ENCODE measurements at places on chromosomes 2 and 18.

DNA sequence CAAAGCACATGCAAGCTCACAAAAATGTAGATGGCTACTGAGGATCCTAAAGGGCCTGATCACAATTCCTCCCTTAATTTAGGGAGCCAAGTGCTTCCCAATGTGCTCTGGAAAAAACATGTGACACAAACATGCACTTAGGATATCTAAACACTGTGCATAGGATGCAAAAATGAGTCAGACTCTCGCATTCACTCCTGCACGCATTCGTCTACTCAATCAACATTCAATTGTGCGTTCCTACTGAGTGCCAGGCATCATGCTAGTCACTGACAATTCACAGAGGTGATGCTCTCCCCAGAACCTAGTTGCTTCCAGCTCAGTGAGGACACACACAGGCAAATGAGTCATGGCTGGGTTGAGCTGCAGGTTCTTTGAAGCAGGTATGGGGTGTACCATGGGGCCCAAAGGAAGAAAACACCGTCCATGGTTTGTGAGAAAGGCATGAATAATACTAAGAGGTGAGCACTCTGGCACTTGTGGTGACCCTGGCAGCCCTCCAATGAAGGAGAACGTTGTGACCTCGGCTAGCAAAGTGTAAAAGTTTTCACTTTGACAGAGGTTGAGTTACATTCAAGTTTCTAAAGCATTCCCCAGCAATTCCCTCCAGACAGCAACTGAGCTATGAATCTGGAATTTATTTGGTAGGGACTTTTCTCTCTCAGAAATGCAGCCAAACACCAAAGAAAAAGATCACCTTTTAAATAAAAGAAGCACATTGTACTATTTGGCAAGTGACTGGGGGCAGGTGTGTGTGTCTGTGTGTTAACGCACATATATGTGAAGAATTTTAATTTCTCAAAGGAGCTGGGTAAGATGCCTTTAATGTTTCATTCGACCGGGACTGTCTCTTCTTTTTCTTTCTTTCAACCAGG lies 173.3 kb downstream of the ALPK2 start:
- no peak for DNase-seq

DNA sequence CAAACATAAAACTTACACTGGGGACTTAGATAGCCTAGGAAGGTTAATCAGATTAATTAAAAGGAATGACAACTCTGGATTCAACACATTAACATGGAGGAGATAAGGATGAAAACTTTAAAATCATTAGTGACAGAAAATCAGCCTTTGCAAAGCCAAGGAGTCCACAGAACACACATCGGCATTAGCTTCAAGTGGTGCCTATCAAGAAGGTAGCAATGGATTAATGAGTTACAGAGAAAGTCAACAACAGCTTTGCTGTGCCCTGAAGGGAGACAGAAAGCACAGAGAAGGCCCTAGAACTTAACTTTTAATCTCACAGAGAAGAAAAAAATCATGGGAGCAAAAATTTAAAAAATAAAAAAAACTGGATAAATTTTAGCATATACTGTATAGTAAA lies 88.6 kb downstream of the KCNH7 start:
- DNase-seq, result no peak

- DNase-seq, result no peak
Observed at GRCh38 chr2:11100976-11101375, 54.3 kb upstream of the SLC66A3 start.

GRCh38 chr2:43538034-43538670 lies 57.7 kb downstream of the THADA start:
- no peak for DNase-seq

GRCh38 chr18:1778496-1779178 lies 792.7 kb downstream of the METTL4 start:
- DNase-seq, result no peak

GRCh38 chr2:19736191-19736831 lies 165.5 kb downstream of the TTC32 start:
- DNase-seq, result no peak

DNA sequence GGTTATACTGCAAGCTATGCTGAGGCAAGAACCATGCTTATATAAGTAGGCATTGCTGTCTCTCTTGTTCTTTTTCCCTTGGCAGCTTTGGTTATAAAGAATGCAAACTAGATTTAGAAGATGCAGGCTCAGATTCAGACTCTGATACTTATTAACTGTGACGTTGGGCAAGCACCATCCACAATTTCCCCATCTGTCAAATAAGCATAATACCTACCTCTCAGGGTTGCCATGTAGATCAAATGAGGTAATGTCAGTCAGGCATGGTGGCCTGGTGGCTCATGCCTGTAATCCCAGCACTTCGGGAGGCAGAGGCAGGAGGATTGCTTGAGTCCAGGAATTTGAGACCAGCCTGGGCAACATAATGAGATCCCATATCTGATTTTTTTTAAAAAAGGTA lies 21.7 kb downstream of the ITGAV start:
- DNase-seq, result no peak

DNA sequence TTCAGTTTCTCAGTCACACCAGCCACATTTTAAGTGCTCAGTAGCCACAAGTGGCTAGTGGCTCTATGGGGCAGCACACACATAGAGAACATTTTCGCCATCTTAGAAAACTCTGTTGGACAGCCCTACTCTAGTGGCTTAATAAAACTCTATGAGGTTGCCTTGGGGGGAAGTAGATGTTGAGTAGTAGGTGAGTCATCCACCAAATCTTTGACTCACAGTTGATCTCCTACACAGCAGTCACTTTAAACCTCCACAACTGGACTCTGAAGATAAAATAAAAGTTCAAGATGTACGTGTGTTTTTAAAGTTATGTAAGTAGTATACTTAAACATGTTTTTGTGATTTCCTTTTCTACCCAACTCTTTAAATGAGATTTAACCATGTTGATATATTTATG lies 379.0 kb downstream of the SETBP1 start:
- DNase-seq, result no peak

DNA sequence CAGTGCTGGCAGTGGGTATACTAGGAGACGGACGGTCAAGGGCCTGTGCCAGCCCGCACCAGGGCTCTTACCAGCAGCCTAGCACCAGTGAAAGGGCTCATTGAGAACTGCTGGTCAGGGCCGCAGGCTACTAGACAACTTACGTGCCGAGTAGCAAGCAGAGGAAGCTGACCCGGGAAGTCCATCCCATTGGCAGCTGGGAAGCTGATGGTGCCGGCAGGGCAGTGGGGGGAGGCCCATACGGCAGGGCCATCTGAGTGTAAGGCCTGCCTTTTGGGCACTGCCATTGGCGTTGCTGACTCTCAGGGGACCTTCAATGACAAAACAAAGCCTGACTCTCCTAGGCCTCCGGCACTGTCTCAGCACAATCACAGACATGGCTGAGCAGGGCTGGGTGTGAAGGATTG lies 20.6 kb downstream of the EFR3B start:
- DNase-seq, result no peak

- no peak for DNase-seq
Observed at GRCh38 chr2:121664713-121665112, 15.5 kb upstream of the CLASP1 start.

GRCh38 chr2:148501545-148501944 lies 143.0 kb upstream of the EPC2 start:
- no peak for DNase-seq

DNA sequence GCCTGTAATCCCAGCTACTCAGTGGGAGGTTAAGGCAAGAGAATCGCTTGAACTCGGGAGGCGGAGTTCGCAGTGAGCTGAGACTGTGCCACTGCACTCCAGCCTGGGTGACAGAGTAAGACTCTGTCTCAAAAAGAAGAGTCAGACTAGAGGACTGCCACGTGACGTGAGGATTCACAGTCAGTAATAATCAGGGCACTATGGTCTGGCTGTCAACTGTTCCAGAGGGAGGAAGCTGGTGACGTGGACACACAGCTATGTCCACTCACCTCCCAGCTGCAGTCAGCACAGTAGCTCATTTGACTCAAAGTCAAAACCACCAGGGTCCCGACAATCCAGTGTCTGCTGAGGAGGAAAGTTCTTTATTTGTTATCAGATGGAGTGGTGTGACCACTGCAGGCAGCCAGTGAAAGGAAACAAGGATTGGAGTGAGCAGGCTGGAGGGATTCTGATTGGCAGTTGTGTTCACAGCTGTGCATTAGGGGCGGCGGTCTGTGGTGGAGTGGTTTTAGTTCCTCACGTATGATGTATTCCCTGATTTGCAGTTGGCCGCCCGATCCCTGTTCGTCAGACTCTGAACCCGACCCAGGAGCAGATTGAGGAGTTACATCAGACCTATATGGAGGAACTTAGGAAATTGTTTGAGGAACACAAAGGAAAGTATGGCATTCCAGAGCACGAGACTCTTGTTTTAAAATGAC lies 37.9 kb downstream of the MOGAT1 start:
- DNase-seq, result no peak

- DNase-seq, result no peak
Observed at GRCh38 chr2:144914622-144915318, 394.9 kb upstream of the ZEB2 start.

DNA sequence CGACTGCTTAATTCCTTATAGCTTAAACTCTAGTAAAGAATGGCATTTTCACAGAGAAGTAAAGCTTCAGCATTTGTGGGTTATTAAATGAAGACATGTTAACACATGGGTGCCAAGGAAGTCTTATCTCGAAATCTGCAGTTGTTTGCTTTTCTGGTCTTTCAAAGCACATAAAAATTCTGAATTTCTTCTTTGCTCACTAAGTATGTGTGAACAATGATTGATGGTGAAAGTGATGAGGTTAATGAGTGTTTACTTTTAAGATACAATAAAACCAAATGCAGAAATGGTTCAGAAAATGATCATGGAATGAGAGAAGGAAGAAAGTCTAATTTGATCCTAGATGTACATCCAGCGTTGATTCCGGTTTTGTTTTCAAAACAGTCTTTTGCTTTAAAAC lies 234.6 kb upstream of the RAB12 start:
- no peak for DNase-seq

DNA sequence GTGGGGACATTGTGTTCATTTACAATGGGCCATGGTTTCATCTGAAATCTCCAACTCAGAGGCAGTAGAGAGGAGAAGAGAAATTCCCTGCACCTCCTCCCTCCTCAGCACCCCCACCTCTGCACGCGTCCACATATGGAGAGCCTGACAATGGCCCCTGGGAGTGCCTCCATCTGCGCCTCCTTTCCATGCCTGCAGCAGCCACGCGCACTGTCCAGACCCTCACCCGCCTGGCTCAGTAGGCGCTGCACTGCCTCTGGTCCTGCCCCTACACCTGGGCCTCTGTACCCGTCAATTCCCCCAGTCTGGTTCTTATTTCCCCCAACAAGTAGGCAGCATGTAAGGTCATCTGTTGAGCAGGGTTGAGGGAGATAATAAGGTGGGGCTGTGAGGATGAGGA lies 23.8 kb downstream of the MPHOSPH10 start:
- DNase-seq, result no peak

DNA sequence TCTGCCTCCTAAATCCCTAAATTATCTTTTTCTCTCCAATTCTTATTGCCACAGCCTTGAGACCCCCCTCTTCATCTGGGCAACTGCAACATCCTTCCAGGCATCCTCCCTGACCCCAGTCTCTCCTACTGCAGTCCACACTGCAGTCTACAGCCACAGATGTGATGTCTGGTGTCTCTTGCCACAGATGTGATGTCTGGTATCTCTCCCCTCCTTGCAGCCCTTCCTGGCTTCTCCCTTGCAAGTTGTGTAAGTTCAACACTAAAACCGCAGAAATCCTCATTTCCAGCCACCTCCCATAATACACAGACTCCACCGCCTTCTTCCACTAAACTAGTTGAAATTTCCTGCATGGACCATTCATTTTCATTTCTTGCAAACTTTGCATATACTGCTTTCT lies 113.1 kb upstream of the DDX18 start:
- DNase-seq, result no peak

DNA sequence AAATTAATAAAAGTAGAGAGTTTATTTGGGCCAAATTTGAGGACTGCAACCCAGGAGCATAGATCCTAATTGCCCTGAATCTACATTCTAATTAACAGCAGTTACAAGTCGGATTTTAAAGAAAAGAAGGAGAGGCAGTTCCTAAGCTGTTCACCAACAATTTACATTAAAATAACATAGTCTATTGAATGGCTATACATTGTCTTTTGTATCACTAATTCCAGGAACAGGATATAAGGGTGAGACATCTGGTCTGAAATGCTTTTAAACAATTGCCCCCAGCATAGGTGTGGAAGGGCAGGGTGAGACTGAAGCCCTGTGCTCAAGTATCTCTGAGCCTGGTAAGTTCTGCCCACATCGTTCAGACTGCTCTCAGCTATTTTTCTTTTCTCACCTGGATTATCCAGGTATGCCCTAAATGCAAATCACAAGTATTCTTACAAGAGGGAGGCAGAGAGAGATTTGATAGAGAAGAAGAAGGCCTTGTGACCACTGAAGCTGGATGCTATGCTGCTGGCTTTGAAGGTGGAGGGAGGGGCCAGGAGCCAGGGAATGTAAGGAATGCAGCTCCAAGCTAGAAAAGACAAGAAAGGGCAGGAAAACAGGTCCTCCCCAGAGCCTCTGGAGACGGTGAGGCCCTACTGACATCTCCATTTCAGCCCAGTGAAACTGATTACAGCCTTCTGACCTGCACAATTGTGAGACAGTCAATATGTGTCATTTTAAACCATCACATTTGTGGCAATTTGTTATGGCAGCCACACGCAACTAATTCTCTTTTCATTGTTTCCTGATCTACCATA lies 189.4 kb upstream of the ARL4C start:
- no peak for DNase-seq

DNA sequence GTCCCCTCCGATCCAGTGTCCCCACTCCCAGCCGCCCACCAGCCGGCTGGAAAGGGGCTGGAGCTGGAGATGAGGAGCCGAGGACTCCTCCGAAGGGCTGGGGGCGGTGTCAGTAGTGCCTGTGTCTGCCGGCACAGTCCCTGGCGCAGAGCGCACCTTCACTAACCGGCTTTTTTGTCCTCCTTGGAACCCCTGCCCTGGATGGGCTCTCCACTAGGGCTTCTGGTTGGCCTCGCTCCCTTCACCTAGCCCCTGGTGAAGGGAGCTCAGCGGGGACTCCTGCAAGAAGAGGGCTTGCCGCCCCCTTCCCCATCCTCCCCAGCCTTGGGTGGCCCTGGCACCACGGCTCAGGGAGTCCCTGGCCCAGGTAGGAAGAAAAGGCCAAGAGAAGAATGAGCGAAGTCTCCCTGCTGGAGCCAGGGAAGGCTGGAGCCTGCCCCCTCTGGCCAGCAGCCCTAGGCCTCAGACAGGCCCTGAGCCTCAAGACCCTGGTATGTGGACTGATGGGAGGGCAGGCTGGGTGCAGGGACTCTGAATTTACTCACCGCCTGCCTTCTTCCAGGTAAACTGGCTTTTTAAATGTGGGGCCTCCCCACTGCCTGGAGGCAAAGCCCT lies 570 bp upstream of the ECEL1 start:
- DNase-seq, result no peak

GRCh38 chr2:19955544-19956422 lies 34.1 kb downstream of the WDR35 start:
- DNase-seq, result peak; percentile 66

GRCh38 chr2:189783451-189783926 lies 650 bp downstream of the ORMDL1 start:
- no peak for DNase-seq

GRCh38 chr2:221726894-221727513 lies 154.9 kb upstream of the EPHA4 start:
- no peak for DNase-seq

DNA sequence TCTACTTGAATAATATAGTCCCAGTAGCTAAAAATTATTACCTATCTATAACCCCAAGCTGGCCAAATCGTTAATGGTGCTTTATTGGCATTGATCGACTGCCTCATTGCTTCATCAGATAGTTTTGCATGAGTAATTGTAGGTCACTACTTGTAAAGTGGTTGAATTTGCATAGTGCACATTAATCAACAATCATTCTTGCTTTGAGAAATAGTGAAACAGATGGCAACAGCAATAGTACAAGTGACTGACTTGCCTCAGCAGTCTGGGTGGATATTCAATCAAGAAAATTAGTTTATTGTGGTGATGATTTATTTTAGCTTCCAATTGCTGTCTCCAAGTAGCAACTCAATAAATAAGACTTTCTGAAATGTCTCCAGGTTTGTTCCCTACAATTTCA lies 117.8 kb upstream of the NRXN1 start:
- DNase-seq, result no peak
